ENCODE measurements at places on chromosomes 3 and 15. TPM values are rescaled to one million over a fixed set of nuclear protein-coding genes. Genes with fewer than 3 reads are reported as not detected.

Gene CGNL1
- 4.9 TPM for total RNA-seq

Gene TLR9
- total RNA-seq: 0.09 TPM

GRCh38 chr15:58738046-58738707 is 11.3 kb downstream of the ADAM10 start:
- DNase-seq: no peak

Gene MYLK
- 11.9 TPM for total RNA-seq

- peak; percentile 61 for DNase-seq
Measured at GRCh38 chr15:80822256-80822655, 43.1 kb downstream of the CEMIP start.

- no peak for DNase-seq
Measured at GRCh38 chr15:64682255-64682654, 93.1 kb downstream of the RBPMS2 start.

DNA sequence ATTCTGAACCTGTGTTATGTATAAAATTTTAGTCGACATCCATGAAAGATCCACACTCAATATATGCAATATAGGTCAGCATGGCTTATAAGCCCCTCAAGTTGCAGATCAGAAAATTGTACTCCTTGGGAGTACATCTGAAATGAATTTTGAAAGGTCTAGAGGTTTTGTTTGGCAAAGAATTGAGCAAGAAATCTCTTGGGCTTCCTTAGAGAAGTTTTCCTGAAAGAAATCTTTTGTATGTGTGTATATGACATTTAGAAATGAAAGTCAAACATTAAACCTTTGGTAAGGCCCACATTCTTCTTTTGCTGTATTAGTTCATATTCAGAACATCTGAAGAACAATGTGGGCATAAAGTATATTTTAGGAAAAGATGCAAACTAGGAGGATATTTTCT is 1006.6 kb downstream of the NAALADL2 start:
- DNase-seq: no peak

- DNase-seq: no peak
Measured at GRCh38 chr15:95087253-95087609, 855.9 kb downstream of the MCTP2 start.

DNA sequence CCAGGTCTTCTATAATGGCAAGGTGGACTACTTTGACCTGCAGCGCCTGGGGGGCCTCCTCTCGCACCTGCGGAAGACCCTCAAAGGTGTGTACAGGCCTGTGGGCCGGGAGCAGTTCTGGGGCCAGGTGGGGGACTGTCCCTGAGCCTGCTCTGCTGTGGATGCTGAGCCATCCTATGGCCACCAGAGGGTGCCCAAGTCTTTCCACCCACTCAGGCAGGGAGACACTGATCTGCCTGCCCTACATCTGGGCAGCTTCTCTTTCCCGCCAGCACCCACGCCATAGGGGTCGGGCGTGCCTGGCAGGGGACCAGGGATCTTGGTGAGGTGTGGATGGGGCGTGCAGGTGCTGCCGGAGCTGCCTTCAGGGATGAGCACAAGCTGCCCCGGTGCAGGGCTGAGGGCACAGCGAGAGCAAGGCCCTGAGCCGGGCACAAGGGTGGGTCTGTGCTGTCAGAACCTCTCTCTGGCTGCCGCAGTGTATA is 14.1 kb downstream of the RNF123 start:
- DNase-seq: peak; percentile 65

DNA sequence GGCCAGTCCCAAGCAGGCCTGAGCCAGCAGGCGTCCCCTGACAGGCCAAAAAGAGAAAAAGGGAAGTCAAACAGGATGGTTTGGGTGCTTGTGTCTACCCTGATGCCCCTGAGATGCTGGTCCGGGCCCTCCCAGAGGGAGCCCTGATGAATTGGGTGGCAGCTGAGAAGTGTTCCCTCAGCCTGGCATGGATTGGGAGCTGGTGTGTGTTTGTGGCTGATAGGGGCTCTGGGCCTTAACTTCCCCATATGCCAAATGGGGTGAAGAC is 1.4 kb downstream of the FBLN2 start:
- no peak for DNase-seq

DNA sequence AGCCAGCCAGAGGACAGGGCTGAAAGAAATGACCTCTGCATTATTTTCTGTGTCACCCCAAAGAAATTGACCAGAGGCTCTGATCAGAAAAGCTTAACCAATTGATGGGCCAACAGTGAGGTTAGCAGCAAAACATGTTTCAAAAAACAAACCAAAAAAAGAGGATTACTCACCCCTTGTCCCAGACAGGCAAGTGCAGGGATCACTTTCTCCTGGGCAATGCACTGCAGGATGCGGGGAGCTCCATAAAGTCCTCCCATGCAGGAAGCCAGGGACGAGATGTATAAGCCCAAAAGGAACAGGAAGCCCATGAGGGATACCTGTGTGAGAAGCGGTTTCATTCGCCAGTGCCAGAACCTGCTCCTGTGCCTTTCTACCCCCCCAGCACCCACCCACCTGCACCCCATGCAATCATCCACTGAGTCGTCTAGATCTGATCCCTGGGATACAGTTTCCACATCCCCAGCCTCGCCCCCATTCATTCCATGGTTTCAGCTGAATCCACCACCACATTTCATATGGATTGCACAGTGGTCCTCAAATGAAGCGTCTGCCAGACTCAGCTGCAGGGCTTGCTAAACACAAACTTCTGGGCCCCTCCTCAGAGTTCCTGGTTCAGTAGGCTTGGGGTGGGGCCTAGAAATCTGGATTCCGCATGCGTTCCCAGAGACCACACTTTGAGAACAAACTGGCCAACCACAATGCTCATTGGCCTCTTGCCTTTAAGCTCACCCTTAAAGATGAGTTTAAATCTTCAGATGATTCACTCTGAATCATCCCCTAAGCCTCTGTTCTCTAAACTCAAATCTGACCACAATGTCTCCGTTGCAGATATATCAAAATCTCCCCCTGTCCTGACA is 54.4 kb upstream of the HEG1 start:
- DNase-seq: no peak

Gene CBLB
- total RNA-seq: 68.4 TPM

Gene MESP2
- 0.27 TPM for total RNA-seq

DNA sequence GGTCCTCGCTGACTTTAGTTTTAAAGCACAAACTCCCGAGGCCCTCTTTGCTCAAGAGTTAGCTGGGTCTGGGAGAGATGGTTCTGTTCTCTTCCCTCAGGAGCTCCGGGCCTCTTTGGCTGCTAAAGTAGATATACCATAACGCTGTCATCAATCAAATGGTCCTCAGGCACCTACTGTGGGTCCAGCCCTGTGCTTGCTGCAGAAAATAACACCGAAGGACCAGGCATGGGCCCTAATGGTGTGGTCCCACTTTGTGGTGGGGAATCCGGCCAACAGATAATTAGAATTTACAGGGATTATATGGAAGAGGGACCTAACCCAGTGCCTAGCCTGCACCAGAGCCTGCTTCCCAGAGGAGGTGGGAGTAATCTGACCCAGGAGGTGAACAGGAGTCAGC is 347.4 kb downstream of the LRTM1 start:
- no peak for DNase-seq

Gene SSUH2
- total RNA-seq: 0.91 TPM

DNA sequence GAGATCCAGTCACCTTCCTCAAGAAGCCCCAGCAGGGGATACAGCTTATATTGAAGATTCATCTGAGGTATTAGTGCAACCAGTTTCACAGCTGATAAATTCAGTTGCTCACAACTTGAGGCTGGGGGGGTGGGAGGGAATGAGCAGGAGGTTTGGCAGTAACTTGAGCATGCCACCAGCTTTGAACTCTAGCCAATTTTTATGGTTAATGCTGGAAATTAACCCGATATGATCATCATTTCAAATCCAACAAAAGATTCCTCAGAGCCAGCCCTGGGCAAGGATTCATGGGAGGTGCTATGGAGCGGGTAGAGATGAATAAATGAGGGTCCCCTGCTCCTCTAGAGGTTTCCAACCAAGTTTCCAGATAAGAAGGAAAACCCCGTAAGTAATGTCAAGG is 73.1 kb upstream of the HES1 start:
- DNase-seq: no peak

DNA sequence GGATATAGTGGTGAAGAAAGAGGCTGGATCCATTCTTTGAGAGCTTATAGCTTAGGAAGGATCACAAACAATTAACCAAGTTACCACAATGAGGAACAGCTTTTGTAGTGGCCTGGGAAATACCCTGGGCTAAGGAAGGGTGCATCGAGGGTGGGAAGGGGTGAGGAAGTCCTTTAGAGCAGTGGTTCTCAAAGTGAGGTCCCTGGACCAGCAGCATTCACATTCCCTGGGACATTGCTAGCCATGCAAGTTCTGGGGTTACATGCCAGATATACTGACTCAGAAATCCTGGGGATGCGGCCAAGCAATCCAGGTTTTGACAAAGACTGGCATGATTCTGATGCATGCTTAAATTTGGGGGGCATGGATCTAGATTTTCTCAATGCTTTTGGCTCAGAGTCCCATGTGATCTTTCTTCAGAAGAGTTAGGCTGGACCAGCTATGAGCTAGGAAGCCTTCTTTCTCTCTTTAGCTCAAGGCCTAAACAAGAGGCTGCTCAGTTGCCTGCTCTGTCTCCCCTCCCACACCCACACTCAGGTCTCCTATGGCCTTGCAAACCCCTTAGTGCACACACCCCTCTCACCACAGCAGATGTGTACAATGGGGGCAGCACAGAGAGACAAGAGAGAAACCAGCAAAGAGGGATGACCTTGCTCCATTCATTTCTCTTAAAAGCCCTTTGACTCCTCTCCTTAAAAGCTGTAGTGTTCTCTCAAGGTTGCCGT is 1.8 kb upstream of the CCR1 start:
- no peak for DNase-seq

GRCh38 chr3:127735767-127736693 is 63.3 kb downstream of the ABTB1 start:
- no peak for DNase-seq

DNA sequence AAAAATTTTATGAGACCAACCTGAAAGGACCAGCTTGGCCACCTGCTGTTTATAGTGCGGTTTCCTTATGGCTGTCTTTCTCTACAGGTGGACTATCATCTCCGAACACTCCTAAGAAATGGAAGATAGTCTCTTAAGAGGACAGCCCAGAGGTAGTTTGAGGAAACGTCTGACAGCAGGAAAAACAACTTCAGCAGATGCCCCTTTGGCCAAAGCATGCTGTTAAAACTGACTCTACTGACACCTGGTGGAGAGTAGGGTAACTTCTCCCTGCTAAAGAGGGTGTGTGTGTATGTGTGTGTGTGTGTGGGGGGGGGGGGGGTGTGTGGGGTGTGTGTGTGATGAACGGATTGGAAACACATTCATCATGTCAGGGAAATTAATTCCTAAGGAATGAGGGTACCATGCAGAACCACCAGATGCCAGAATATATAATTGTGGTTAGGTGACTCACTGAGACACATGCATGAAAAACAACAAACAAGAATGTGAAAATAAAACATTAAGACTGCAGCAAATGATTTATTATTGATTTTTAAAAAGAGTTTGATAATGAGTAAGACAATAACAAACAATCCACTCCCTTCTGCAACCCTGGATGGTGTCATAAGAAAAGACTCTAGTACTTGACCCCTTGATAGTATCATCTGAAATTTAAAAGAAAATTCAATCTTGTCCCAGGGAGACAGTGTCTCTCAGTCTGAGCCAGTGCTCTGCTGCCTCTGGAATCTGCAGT is 256.5 kb downstream of the THRB start:
- peak; percentile 15 for DNase-seq

DNA sequence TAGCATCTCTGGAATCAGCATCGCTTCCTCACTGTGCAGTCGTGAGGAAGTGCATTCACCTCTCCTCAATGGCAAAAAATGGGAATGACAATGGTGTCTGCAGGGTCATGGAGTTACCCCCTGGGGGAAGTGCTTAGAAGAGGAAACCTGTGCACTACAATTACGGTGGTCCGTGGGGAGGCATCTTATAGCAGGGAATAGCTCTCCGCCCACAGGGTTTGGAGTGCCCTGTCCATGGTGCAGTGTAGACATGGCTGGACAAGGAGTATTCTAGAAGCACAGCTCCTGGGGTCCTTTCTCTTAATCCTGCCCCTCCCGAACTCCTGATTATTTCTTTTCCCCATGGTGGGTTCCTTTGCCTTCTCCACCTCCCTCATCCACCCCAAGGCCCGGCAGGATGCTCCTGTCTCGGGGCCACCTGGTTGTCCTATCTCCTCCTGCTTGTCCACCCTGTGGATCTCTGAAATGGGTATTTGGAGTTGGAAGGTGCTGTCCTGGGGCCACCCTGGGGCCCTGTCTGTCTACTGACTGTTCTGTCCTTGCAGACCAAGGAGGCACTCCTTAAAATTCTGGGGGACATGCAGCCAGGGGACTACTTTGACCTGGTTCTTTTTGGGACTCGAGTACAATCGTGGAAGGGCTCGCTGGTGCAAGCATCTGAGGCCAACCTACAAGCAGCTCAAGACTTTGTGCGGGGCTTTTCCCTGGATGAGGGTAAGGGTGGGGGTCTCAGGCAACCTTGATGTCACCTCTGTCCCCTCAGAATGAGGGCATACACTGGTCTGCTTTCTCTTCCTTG is 5.2 kb downstream of the ITIH1 start:
- no peak for DNase-seq

DNA sequence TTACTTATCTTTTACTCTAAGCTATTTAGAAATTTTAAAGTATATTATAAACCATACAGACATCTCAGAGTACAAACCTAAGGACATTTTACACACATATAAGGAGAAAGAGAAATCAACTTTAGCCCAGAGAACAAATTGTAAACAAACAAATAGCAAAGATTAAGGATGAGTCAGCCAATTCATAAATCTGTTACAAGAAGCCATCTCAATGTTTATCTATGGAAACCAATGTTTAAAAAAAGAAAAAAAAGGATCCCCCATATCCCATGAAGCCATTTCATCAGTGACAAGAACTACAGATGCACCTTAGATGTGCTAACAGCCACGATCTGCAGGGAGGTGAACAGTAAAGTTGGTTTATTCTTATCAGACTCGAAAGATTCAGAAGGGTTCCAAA is 437.1 kb downstream of the SHQ1 start:
- DNase-seq: no peak

GRCh38 chr3:151639418-151639740 is 94.3 kb upstream of the AADACL2 start:
- DNase-seq: no peak

Gene ARHGEF26
- total RNA-seq: 10.1 TPM

DNA sequence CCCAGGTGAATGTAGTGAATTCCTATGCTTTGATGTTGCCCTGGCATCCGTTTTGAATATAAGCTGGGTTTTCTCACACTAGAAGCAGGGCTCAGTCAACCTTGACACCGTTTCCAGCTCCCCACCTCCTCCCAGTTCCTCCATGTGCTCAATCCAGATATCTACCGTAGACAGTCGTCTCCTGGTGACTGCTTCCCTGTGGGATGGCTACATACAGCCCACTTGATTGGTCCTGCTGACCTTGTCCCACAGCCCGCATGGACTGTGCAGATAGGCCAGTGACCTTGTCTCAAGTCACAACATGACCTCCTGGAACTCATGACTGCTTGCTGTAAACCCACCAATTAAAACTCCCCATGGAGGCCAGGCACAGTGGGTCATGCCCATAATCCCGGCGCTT is 8.1 kb downstream of the SEMA7A start:
- no peak for DNase-seq

- no peak for DNase-seq
Measured at GRCh38 chr3:187401856-187402255, 33.7 kb downstream of the RTP4 start.

- no peak for DNase-seq
Measured at GRCh38 chr3:11832981-11833905, 13.4 kb downstream of the TAMM41 start.

GRCh38 chr15:25701721-25702465 is 161.2 kb downstream of the ATP10A start:
- no peak for DNase-seq

Gene SMCO1
- not detected for total RNA-seq

GRCh38 chr3:189410522-189410921 is 220.7 kb upstream of the TP63 start:
- DNase-seq: no peak

Data from cerebellum (tissue), 4 donors.